ENCODE measurements at places on chromosomes 7 and 10.
A peak's percentile ranks its signal among the peaks of the same experiment; 100 is the strongest.

- no peak for DNase-seq
These were observed 133.5 kb upstream of the PRSS58 start for GRCh38 chr7:142391191-142391992.

DNA sequence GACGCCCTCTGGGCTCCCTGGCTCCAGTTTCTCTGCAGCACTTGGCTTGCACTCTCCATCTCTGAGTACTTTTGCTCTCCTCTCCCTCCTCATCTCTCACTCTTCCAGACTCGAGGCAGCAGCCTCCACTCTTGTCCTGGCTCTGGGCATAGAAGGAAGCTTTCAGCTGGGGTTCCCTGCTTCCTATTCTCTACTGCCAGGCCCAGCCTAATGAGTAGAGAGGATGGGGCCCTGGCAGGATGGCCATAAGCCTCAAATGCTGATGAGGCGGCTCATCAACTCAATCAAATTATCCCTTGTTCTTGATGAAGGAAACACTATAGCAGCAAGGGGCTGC is 55.8 kb downstream of the NEURL1 start:
- DNase-seq = no peak

GRCh38 chr10:86752311-86752710 is 4.1 kb upstream of the BMPR1A start:
- DNase-seq = no peak

DNA sequence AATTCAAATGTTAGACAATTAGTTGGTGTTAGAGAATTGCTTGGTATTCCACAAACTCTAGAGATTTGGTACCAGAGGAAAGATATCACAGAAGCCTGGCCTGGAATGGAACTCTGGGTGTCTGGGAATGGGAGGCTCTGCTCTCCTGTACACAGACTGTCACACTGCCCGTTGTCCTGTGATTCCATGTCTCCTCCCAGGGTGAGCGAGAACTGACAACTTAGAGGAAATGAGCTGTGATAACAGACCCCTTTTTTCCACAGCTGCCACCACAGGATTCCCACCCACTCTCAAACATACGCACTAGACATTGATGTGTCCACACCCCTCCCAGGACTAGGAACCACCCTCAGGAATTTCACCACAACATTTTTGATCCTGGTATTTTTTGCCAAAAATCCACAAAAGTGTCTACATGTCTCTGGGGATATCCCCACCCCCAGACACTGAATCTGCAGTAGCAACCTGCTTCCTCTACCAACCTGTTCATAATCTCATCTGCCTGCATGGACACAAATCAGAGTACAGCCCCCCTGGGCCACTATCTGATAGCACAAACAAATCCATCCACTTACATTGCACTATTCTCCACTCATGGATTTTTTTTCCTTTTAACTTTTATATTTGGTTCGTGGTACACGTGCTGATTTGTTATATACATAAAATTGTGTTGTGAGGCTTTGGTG is 4.7 kb downstream of the ZNF273 start:
- DNase-seq = no peak

GRCh38 chr7:139656387-139656786 is 121.4 kb downstream of the HIPK2 start:
- DNase-seq = no peak

GRCh38 chr7:85693326-85693725 is 506.5 kb upstream of the SEMA3D start:
- DNase-seq = no peak

DNA sequence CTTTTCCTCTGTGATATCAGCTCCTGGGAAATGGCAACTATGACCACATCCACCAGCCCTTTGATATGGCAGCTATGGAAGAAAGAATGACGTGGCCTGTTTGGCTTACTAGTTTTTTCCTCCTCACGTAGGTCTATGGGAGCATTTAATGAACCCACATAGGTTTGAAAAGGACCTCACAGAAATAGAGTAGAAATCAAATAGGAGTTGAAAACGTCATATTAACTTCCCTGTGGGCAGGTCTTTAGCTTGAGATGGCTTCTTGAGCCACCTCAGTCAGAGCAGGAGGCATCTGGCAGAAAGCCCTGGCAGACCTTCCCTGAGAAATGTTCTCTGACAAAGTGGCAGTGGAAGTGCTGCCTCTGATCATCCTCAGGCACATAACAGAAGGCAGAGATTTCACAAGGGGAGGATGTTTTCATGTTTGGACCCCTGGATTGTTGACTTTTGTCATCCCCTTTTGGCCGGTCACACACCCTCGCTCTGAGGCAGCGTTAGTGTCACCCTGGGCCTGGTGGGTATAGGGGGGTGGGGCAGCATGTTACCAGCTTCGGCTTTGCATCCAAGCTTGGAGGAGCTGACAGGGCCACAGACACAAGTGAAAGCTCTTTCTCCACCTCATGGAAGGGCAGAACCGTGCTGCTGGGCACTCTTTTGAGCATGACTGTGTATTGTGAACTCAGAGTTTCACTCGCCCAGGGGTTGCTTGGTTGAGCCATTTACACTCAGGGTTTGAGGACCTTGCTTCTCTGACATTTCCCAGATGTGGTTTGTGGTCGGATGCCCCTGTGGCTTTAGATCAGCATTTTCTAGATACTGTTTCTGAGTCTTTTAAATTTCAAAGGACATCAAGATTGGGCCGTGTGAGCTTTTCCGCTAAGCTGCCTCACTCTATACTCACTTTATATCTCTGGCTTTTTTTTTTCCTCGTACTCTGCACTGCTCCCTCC is 184.2 kb downstream of the STK31 start:
- no peak for DNase-seq

DNA sequence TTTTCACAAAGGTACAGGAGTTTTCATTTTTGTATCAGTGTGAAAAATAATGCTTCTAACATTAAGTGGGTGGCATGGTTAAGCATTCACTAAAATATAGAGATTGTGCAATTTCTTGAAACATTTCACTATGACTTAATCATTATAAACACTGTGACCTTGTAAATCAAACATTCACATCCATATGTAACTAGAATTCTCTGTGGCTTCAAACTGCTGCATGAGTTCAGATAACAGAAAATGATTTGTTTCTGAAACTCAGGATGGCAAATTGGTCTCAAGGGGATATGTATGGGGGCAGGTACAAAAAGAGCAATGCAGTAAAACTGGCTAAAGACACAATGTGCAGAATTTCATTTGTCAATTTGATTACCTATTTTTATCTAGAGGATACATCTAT is 3.8 kb downstream of the FAM133B start:
- peak; percentile 9 for DNase-seq

DNA sequence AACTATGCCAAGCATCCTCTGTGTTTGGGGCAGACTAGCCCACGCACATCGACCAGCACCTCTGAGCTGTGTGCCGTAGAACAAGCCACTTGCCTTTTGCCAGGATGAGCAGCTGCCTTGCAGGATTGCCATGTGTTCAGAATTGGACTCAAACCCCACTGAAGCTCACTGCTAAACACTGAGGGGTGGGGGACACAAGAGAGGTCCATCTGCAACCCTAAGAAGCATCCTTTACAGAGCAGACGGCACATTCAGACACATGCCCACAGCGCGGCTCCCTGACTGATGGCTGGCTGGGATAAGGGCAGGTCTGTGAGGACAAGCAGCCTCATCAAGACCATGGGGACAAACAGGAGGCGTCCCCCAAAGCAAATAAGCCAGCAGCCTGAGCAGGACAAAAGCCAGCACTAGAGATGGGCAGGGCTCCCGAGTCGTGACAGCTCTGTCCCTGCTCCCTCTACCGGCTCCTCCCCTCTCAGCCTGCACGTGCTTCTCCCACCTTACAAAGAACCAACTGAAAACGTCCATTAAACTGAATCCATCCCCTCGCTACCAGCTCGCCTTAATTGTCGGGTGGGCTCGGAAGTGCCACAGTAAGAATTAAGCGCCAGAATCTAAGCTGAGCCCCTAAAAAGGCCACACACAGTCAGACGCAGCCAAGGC is 114.2 kb downstream of the PRKAG2 start:
- DNase-seq = no peak

- DNase-seq = no peak
These were observed 183.9 kb downstream of the HECW1 start for GRCh38 chr7:43296306-43296705.

GRCh38 chr10:49556723-49557122 is 17.8 kb upstream of the ERCC6 start:
- DNase-seq = no peak

Measured in BJ (cell line).